ENCODE measurements at places on chromosomes 12 and 14. TPM values are rescaled to one million over a fixed set of nuclear protein-coding genes. Genes with fewer than 3 reads are reported as not detected.

The SDS gene
- total RNA-seq, result not detected

The KRT74 gene
- total RNA-seq, result not detected

The KRT83 gene
- total RNA-seq, result not detected

The TEX52 gene
- not detected for total RNA-seq
